Panc1 (cell line): ENCODE measurements at places on chromosomes 3 and 15. TPM values are rescaled to one million over a fixed set of nuclear protein-coding genes. Genes with fewer than 3 reads are reported as not detected.

GRCh38 chr15:37370941-37371340, 270.6 kb upstream of the MEIS2 start:
- H3K27me3 ChIP-seq = no peaks in the 10 kb centered on the region
- H3K36me3 ChIP-seq = no peaks in the 10 kb centered on the region
- H3K27ac ChIP-seq = no peak overlapping the region
- DNase-seq = no peak

DNA sequence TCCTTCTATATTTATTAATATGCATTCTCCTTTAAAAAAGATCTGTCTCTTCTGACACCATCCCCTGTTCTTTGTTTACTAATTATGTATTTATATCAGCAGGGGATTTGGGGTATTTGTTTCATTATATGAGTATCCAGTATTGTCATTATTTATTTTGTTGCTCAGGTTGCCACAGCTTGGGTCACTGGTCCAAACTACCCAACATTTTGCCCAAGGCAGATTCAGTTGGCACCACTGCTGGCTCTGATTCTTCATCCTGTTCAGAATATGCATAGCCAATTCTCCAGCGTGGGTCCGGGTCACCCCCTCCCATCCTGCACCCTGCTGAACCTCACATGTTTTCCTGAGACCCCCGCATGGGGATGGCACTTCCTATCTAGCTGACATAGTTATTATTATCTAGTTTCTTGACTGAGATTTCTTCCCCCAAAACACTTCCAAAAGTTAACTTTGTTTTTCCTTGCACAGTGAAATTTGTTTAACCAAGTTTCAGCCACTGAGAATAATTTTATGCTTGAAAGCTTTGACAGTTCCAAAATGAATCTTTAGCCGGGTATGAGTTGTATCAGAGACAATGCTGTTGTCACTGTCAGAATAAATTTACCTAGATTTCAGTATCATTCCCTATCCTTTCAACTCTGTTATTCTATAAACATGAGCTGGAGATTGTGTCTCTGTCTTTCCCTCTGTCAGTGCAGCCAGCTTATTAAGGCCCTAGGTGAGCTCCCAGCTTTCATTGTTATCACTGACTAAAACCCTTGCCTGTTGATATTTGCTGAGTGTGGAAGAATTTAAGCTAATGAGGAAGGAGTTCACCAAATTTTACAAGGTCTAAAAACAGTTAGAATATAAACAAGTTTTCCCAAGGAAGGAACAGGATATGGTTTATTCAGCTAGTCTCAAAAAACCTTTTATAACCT, 70.3 kb downstream of the TGFBR2 start:
- no peak overlapping the region for H3K4me3 ChIP-seq
- H3K27ac ChIP-seq = no peak overlapping the region
- H3K4me1 ChIP-seq = no peaks in the 10 kb centered on the region
- DNase-seq = no peak
- peaks cover 3% of the 10 kb centered on the region; the same call in 1 of the 2 replicates for H3K36me3 ChIP-seq

DNA sequence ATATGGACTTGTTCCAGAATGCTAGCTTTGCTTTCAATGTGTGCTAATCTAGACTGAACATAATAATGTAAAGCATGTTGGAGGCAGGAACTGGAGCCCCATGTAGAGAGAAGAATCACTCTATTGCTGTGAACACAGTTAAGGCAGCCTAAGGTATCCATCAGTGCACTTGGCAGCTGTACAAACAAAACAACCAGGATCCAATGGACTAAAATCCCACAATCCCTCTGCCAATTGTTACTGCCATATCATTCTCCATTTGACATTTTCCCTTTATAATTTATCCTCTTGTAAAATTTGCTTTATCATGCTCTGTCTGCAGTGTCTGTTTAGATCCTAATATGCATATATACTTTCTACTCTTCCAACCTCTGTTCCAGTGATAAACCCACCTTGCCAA, 756.8 kb upstream of the LMCD1 start:
- H3K4me1 ChIP-seq = no peaks in the 10 kb centered on the region
- H3K27me3 ChIP-seq = no peaks in the 10 kb centered on the region
- H3K27ac ChIP-seq = no peak overlapping the region
- no peak overlapping the region for H3K4me3 ChIP-seq
- H3K36me3 ChIP-seq = no peaks in the 10 kb centered on the region
- no peak for DNase-seq

The C15orf61 gene
- 5.6 TPM for total RNA-seq

- H3K27ac ChIP-seq = no peak overlapping the region
- no peak overlapping the region for H3K4me3 ChIP-seq
- no peaks in the 10 kb centered on the region for H3K36me3 ChIP-seq
- DNase-seq = no peak
- H3K27me3 ChIP-seq = no peaks in the 10 kb centered on the region
- H3K4me1 ChIP-seq = no peaks in the 10 kb centered on the region
Observed at GRCh38 chr3:187947927-187948682, 202.8 kb upstream of the BCL6 start.

- no peak for DNase-seq
- H3K4me3 ChIP-seq = no peak overlapping the region
Observed at GRCh38 chr15:52559575-52559974, 9.3 kb downstream of the ARPP19 start.

- no peaks in the 10 kb centered on the region for H3K4me1 ChIP-seq
- no peak overlapping the region for H3K27ac ChIP-seq
- no peaks in the 10 kb centered on the region for H3K36me3 ChIP-seq
- no peak overlapping the region for H3K4me3 ChIP-seq
- DNase-seq = no peak
Observed at GRCh38 chr3:195451373-195452015, 8.7 kb upstream of the ACAP2 start.

DNA sequence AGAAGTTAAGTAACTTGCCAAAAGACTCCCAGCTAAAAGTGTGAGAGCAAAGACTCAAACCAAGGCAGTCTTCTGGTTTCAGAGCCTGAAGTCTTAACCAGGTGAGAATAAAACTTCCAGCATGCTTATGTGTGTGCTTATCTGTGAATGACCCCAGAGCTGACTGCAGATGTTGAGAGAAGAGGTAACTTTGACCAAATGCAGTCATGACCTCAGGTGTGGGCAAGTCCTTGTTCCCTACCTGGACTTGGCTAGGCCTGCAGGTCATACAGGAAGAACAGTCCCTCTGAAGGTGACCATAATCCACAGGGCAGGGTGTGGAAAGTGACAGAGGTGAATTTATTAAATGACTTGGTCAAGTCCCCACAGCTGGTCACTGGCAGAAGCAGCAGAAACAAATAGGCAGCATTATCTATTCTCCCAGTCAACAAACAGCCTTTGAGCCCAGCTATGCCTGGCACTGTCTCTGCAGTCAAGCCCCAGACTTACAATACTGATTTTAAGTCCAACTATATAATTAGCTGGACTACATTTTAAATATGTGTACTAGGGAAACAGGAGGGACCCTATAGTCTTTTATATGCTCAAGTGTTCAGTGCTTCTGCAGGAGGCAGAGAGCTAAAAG, 3.0 kb upstream of the CPEB1 start:
- DNase-seq = no peak
- no peak overlapping the region for H3K27ac ChIP-seq
- no peaks in the 10 kb centered on the region for H3K36me3 ChIP-seq
- H3K27me3 ChIP-seq = no peaks in the 10 kb centered on the region

The ZNF860 gene
- total RNA-seq = 8.9 TPM

DNA sequence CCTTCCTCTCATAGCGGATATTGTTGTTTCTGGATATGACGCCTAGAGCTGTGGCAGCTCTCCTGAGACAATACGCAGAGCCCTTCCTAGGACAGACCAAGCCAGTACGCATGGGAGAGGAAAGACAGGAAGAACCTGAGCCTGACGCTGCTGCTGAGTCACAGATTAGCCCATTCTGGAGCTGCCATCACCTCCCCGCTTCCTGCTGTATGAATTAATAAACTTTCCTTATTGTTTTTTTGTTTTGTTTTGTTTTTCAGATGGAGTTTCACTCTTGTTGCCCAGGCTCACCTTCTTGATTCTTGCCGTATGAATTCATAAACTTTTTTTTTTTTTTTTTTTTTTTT, 67.0 kb downstream of the PPCDC start:
- H3K27ac ChIP-seq = no peak overlapping the region
- no peaks in the 10 kb centered on the region for H3K27me3 ChIP-seq
- no peak overlapping the region for H3K4me3 ChIP-seq
- no peaks in the 10 kb centered on the region for H3K4me1 ChIP-seq
- H3K36me3 ChIP-seq = no peaks in the 10 kb centered on the region

- no peaks in the 10 kb centered on the region for H3K36me3 ChIP-seq
- no peak overlapping the region for H3K4me3 ChIP-seq
- no peaks in the 10 kb centered on the region for H3K27me3 ChIP-seq
- no peak overlapping the region for H3K27ac ChIP-seq
Observed at GRCh38 chr3:41267975-41268640, 68.8 kb downstream of the CTNNB1 start.

The DNAH1 gene
- total RNA-seq = 2.4 TPM

The FBLN2 gene
- 0.44 TPM for total RNA-seq

The FOXB1 gene
- 0.64 TPM for total RNA-seq

The ABCC5 gene
- 35.1 TPM for total RNA-seq

The GHSR gene
- total RNA-seq = not detected

DNA sequence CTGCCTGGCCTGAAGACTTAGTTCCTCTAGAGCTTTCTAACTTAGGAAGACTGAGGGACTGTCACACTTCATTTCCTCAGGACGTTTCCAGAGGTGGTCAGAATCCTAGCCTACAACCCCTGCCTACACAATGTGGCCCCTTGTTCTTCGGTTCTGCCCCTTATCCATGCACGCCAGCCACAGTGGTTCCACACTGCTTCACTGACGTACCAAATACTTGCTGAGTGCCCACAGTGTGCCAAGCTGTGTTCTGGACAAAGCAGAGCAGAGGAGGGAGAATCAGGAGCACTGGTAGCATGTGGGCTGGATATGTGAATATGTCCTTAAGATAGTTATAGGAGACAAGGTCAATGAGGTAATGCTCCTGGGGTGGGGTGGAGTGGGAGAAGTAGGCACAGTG, 70.5 kb upstream of the SAMMSON start:
- H3K27ac ChIP-seq = no peak overlapping the region
- no peaks in the 10 kb centered on the region for H3K36me3 ChIP-seq
- no peaks in the 10 kb centered on the region for H3K4me1 ChIP-seq

The CTSH gene
- 178 TPM for total RNA-seq

The ATG7 gene
- total RNA-seq = 36.0 TPM

The UBAP1L gene
- 1.7 TPM for total RNA-seq

The DVL3 gene
- 97.2 TPM for total RNA-seq
